Stimulated activated CD4-positive, alpha-beta T cell treated with anti-CD3 and anti-CD28 coated beads, TNF-alpha, amount 100 ng/mL, for 1 hour (primary cell): ENCODE measurements at places on chromosomes 1 and 21.

GRCh38 chr1:10210841-10211804, 753 bp downstream of the KIF1B start:
- DNase-seq, result no peak

DNA sequence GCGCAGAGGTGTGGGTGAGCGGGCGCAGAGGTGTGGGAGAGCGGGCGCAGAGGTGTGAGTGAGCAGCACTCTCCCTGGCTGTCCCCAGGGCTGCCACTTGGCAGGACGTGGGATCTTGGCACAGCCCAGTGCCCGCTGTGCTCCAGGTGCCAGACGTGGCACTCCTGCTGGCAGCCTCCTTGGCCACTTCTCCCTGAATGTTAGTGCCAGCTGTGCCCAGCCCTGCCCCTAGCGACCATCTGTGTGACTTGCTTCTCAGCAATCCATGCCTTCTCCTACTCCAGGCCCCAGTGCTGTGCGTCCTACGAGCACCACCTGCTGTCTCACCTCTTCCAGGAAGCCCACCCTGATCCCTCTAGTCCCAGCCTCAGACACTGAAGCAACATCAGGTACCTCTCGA, 30.5 kb downstream of the KRTAP10-1 start:
- no peak for DNase-seq

DNA sequence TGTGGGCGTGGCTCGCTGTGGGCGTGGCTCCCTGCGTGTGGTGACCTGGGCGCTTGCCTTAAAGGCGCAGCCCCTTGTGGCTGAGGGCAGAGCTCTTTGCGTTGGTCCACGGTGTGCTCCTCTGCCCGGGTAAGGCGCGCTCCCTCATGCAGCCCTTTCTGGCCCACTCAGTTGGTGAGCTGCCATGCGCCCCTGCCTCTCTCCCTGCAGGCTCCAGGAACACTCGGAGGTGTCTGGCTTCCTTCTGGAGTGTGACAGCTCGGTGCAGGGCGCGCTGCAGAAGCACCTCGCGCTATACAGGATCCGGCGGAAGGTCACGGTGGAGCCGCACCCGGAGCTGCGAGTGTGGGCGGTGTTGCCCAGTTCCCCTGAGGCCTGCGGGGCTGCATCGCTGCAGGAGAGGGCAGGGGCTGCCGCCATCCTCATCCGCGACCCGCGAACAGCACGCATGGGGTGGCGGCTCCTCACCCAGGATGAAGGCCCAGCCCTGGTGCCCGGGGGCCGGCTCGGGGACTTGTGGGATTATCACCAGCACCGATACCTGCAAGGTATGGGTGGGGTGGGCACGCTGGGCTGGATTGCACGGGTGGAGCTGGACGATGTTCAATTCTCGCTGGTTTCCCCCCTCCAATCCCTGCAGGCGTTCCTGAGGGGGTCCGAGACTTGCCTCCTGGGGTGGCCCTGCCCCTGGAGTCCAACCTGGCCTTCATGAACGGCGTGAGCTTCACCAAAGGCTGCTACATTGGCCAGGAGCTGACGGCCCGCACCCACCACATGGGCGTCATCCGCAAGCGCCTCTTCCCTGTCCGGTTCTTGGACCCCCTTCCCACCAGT, 9.1 kb downstream of the IBA57 start:
- no peak for DNase-seq

DNA sequence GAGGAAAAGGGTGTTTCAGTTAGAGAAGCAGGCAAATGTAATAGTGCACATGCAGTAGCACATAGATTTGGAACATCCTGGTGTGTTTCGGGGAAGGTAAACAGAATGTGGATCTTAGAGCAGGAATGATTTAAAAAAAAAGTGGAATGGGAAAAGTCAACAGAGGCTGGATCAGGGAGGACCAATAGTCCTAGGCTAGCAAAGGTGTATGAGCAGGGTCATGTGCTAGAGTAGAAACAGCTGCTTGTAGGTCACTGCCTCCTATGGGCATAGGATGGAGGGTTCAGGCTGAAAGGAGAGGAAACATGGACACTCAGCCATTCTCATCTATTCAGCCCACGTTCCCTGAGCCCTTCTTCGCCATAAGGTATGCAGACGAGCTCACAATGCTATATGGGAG, 3.7 kb upstream of the KPNA6 start:
- DNase-seq, result no peak

DNA sequence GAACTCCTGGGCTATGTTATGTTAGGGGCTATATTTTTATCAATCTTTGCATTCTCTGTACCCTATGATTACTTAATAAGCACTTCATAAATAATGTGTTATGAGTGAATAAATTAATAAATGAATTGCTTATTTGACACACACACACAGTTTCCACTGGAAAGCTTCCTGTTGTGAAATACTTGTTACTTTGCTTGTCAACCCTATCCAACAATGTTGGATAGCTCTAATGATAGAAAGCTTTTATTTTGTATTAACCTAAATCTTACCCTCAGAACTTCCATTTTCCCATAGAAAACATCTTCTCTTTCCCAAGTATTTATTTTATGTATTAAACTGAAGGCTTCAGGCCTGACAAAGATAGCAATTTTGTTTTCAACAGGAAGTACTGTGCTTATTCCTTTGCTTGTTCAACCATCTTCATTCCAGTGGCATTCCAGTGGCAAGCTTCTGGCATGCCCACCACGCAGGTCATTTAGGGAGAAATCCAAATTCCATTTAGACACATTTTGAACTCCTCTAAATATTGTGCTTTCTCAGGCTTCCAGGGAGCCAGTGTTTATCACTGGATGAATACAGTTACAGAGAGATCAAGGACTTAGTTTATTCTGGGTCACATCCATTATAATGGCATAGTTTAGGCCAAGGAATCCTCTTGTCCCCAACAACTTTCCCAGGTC, 134.4 kb downstream of the TGFB2 start:
- DNase-seq, result no peak

GRCh38 chr1:150233359-150234308, 2.3 kb downstream of the ANP32E start:
- no peak for DNase-seq

- DNase-seq, result no peak
These were observed 179.2 kb upstream of the FMN2 start for GRCh38 chr1:239912471-239912870.

DNA sequence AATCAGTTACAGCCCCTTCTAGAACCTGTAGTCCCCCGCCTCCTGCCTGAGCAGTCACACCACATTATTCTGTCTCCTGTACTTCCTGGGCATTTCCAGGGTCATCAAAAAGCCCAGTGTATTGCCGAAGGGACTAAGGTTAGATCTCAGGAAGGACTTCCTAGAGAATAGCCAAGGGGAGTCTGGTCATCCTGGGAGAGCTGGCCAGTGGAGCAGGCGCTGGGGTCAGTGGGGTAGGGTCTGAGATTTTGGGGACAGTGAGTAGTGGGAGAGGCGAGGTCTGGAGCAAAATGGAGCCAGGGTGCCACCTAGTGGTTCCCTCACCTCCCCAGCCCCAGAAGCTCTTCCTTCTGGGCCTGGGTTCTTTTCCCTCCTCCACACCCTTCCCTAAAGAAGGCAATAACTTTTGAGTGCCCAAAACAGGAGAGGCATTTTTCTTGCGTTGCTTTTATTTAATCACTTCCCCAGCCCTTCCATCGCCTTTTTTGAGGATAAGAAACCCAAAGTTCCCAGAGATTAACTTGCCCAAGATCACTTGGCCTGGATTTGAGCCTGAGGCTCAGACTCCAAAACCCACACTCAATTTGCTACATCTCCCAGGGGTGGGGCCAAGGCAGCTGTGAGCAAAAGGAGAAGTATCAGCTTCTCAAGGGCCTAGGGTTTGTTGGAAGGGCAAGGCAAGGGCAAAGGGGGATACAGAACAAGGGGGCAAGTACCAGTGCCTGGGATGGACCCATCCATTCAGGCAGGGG, 7.3 kb upstream of the PMVK start:
- DNase-seq, result no peak
